ENCODE measurements at places on chromosomes 2 and 18.

DNA sequence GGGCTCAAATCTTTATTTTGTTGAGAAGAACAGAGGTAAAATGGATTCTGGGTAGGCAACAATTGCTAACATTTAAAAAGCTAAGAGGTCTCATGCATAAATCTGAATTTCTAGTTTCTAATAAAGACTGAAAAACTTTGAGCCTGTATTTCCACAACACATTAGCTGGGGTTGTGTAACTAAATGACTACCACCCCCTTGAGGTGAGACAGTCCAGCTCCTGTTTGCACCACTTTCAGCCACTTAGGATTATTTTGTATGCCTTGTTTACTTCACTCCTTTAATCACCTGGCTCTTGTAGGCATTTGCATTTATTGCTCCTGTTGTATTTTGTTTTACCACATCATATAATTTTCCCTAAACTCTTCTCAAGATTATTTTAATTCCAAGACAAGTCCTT, 376.6 kb downstream of the PTH2R start:
- DNase-seq: no peak

GRCh38 chr2:18413676-18414396, 146.6 kb downstream of the RDH14 start:
- no peak for DNase-seq

GRCh38 chr2:231992888-231993287, 31.4 kb downstream of the DIS3L2 start:
- DNase-seq: no peak

DNA sequence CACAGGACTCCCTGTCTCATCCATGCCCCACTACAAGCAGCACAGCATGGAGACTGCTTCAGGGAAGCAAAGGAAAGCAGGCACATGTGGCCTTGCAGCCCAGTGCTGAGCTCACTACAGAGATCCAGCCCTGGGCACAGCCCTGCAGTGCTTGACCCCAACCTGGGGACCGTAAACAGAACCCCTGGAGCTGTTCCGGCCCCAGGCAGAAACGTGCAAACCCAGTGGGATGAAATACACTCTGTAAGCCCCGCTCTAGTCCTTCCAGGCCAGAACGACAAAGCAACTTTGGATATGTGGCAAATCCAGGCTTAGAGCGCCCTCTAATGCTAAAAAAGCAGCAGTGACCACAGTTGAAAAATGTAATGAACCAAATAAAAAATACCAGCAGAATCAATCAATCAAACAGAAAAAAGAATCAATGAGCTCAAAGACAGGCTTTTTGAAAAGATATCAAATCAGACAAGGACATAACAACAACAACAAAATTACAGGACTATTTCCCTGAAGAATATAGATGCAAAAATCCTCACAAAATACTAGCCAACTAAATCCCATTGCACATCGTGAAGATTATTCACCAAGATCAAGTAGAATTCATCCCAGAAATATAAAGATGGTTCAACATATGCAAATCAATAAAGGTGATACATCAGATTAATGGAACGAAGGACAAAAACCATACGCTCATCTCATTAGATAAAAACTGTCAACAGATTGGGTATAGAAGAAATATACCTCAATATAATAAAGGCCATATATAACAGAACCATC, 45.6 kb downstream of the ZNF519 start:
- DNase-seq: no peak

DNA sequence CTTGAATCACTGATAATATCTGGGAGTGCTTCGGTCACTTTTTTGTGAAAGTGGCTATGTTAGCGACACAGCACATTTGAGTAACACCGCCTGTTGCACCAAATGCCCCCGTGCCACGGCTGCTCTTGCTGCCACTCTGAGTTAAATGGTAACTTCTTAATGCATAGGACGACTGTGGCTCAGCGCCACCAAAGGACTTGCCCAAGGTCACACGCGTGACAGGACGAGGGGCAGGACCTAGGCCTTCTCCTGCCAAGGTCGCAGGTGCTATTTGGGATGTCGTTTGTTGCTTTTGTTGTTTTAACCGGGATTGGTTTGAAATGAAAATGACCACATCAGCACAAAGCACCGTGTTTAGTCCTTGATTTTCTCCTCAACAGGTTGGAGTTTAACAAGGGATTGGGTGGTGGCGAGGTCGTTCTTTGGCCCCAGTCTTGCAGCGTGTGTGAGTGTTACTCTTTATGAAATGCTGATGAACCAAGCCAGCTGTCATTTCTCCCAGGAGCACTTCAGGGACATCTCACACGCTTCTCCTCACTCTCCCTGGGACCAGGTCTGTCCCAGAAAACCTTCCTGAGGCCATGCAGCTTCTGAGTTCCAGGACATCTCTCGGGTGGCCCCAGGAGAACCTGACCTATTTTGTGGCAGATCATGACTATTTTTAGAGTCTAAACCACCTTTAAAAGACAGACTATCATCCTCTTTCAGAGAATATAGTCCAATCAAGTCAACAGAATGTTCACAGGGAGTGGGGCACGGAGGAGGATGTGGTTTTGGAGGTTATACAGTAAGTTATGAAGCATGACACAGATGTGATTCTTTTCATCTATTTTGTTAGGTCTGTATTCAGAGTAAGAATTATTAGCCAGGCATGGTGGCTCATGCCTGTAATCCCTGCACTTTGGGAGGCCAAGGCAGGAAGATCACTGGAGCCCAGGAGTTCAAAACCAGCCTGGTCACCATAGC, 49.9 kb downstream of the MTCL1 start:
- peak; percentile 47 for DNase-seq
